ENCODE measurements at places on chromosomes 12 and 14.

DNA sequence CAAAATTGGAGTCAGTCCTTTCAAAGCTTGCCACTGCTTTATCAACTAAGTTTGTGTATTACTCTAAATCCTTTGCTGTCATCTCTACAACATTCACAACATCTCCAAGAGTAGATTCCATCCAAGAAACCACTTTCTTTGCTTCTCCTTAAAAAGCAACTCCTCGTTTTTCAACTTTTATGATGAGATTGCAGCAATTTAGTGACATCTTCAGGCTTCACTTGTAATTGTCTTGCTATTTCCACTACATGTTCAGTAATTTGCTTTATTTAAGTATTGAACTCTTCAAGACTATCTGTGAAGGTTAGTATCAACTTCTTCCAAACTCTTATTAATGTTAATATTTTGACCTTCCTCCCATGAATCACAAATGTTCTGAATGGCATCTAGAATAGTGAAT is 747.9 kb downstream of the TMTC2 start:
- DNase-seq, result no peak

DNA sequence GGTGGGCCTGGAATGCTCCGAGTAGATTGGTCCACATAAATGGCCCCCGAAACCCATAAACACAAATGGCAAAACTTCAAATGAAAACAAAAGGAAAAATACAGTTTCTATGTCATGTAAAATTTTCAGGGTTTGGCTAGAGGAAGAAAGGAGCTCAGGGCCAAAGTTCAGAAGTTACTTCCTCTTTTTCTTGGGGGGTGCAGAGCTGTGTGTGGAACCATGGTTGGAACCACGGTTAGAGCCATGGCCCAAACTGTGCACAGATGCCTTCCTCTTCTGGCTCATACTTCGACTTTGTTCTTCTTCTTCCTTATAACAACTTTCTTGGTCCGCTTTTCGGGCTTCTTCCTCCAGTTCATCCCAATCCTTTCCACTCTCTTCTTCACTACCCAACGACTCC is 51.7 kb downstream of the MGST1 start:
- DNase-seq, result no peak

DNA sequence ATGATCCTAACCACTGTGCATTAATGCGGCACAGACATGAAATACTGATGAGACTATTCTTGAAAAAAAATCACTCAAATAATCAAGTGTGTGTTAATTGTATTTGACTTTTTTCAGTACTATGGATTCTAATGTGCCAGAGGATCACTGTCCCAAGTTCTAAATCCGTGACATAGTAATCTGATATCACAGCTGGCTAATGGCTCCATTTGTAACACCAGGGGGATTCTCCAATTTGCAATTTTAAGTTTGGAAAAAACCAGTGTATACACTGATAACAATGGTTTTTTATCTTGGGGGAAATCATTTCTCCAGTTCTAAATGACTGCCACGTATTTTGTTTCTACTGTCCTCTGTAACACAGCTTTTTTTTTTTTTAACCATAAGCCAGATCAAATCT is 33.0 kb downstream of the MPHOSPH9 start:
- no peak for DNase-seq

DNA sequence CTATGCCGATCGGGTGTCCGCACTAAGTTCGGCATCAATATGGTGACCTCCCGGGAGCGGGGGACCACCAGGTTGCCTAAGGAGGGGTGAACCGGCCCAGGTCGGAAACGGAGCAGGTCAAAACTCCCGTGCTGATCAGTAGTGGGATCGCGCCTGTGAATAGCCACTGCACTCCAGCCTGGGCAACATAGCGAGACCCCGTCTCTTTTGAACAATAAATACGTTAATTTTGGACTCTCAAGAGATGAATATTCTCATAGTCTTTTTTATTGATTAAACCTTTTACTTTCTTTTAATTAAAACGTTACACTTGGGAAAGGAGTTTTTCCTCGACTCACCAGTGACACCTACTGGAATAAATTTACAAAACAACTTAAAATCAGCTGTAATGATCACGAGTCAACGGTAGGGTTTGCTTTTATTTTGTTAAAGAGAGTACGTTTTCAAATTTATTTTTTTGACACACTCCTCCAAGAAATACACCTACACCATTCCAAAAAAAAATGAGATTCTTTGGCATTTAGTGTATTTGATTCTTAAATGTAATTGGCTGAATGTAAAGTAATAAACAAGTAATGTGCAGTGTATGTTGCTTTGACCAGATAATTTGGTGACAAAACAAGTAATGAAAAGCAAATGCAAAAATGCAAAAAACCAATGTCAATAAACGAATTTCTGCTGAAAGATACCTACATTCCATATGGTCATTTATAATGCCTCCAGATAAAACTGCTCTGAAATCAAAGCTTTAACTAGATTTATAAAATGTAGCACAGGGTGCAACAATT is 687 bp upstream of the RPS29 start:
- peak; percentile 77 for DNase-seq

- DNase-seq, result no peak
Measured at GRCh38 chr12:117318591-117318990, 42.8 kb downstream of the NOS1 start.

DNA sequence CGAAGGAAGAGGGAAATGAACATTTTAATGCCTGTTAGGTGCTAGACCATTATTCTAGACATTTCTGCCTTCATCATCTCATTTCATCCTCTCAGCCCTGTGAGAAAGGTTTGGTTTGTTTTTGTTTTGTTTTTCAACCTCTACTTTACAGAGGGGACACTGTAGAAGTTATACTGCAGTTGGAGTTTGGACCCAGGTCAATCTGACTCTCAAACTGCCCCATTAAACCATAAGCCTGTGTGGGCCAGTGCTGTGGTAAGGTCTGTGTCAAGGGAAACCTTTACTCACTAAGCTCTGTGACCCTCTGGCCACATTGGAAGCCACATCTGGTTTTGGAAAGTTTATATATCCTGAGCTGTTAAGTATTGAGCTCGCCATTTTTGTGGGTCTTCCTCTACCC is 8.5 kb downstream of the TEAD4 start:
- no peak for DNase-seq

DNA sequence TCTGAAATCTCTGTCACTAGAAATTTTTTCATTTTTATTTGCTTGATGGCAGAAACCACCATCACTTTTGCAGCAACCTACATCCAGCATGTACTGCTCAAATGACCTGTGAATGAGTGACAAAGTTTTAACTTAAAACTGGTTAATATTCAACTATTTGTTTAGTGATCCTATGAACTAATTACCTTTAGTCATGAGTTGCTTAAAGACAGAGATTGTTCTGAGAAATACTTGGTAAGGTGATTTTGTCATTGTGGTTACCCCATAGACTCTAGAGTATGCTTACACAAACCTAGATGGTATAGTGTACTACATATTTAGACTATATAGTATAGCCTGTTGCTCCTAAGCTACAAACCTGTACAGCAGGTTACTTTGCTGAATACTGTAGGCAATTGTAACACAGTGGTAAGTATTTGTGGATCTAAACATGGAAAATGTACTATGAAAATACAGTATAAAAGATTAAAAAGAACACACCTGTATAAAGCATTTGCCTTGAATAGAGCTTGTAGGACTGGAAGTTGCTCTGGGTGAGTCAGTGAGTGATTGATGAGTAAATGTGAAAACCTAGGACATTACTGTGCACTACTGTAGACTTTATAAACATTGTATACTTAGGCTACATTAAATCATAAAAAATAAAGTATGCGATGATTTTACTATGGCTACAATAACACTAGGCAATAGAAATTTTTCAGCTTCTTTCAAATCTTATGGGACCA is 256.6 kb upstream of the PPFIA2 start:
- DNase-seq, result no peak

DNA sequence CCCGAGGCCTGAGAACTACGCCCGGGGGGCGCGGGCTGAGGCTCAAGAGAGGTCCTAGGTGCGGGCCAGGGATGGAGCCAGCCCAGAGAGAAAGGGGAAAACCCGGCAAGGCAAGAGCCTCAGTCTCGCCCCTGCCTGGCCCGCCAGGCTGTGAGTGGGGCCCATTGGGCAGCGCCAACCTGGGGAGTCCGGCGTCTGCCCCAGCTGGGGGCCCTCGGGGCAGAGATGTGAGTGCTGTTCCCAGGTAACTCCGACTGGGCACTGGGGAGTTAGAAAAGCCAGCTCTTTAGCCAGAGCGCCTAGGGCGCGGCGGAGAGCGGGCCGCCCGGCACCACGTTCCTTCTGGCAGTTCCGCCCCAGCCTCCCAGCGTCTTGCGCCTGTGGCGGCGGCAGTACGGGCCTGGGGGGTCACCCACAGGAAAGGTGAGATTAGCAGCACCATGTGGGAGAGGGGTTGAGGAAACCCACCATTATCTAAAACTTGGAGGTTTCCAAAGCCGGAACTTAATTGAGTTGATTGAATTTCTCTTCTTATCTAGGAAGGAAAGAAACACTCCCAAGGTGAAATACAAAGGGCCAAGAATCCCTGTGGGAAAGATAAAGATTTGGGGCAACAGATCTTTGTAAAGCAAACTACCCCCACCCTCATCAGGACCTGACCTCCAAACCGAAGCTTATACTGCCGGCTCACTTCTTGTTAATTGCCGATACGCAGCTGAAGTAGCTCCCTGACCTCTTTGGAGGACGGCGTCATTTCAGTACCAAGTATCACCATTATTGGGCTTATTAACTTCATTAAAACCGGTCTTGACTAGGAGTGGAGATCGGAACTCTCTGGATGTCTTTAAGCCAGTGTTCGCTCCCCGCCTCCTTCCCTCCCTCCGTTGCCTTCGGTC is 11.6 kb downstream of the OTX2 start:
- DNase-seq, result no peak

- DNase-seq, result no peak
Measured at GRCh38 chr14:60867503-60868172, 113.2 kb downstream of the TRMT5 start.

DNA sequence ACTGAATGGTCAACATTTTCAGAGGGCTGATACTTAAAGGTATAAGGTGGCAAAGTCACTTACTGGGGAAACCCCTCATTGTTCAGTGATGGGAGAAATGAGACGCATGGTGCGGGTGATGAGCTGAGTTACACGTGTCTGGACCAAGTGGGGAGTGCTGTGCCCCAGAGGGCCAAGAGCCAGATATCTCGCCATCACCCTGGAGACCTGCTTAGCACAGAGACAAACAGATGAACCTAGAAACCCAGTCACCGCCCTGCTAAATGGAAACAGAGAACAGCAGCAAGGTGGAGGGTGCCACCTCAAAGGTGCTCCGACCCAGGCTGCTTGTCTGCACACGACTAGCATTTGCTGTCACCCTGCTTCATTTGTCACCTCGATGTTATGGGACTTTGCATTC is 92.4 kb downstream of the RBM19 start:
- DNase-seq, result no peak

DNA sequence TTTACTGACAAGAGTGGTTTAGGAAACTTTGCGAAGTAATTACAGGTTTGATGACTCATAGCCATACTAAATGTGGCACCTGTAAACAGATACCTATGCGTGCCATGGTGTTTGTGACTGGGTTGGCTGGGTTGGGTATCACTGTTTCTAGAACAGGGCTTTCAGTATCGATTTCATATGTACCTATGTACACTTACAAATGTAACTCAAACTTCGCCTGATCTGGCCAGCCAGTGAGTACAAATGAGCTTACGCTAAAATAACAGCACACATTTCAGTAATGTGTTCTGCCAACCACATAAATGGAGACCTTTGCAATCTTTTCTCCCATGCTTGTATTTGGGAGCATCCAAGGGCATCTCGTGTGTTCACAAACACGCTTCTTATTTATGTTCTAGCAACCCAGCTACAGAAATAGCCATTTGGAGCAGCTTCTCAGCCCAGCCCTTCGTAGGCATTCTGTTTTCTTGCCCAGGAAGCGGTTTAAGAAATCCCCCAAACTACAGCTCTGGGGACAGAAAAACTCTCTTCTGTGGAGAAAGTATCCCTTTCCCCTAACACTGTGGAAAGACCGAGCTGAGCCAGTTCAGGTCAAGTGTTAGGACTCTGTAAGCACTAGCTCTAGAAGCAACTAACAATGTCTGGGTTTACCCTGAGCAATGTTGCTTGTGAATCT is 42.3 kb upstream of the MDM1 start:
- peak; percentile 87 for DNase-seq

GRCh38 chr12:92334552-92334951 is 188.9 kb upstream of the BTG1 start:
- DNase-seq, result no peak

DNA sequence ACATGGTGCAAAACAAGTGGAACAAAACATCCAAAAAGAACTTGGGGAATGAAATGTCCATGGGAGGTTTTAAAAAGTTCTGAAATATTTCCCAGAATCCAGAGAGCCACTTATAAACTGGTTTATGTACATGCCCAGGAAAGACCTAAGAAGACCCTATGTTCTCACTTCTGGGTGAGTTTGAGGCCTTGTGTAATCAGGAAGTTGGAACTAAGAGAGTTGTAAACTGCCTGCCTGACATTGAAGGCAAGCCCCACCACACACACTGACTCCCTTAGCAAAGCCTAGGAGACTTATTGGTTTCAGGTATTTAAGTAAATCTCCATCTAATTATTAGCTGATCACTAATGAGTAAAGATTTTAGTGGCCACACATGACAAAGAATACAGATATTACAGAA is 142.5 kb downstream of the LRIG3 start:
- no peak for DNase-seq

DNA sequence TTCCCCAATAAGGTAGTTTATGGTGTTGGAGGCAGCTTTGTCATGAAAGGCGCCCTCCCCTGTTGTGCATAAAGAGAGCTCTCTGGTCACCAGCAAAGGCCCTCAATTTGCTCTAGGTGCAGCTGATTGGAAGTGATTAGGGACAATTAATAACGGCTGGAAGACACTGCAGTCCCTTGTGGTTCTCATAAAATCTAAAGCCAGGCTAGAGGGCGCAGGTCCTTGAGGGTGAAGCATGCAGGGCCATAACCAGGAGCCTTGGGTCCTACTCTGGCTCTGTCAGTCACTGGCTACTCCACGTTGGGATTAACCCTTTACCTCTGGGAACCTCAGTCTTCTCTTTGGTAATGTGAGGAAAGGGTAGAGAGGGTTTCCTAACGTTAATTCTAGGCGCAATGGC is 1.9 kb downstream of the DAAM1 start:
- no peak for DNase-seq

DNA sequence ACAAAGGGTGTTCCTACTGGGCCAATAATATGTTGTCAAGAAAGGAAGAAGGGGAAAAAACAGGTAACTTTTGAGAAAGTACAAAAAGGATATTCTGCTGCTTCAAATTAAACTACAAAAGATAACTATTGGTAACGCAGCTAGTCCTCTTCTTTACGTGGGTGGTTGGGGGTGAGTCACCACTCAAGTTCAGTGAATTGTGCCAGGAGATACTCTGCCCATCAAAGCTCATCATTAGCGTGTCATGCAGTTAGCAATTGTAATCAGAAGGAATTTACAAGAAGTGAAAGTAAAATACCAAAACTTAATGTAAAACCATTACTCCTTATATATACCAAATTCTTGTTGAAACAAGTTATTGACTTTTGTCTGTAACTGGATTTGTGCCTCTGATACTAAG is 342.0 kb downstream of the NPAS3 start:
- no peak for DNase-seq

DNA sequence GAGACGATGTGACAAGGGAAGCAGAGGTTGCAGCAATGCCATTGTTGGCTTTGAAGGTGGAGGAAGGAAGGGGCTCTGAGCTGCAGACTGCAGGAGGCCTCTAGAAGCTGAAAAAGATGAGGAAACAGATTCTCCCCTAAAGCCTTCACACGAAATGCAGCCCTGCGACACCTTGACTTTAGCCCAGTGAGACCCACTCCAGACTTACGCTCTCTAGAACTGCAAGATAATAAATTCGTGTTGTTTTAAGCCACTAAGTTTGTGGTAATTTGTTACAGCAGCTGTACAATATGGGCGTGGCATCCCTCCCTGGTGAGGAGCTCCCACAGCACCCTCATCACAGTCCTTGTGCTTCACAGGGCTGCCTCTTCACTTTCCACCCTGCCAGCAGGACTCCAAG is 53.2 kb downstream of the GOLGA5 start:
- no peak for DNase-seq

- DNase-seq, result no peak
Measured at GRCh38 chr12:20063116-20063515, 305.2 kb upstream of the PDE3A start.

Measured in PC-9 (cell line).